HepG2 (cell line): ENCODE measurements at places on chromosomes 1 and 21. TPM values are rescaled to one million over a fixed set of nuclear protein-coding genes. Genes with fewer than 3 reads are reported as not detected.

DNA sequence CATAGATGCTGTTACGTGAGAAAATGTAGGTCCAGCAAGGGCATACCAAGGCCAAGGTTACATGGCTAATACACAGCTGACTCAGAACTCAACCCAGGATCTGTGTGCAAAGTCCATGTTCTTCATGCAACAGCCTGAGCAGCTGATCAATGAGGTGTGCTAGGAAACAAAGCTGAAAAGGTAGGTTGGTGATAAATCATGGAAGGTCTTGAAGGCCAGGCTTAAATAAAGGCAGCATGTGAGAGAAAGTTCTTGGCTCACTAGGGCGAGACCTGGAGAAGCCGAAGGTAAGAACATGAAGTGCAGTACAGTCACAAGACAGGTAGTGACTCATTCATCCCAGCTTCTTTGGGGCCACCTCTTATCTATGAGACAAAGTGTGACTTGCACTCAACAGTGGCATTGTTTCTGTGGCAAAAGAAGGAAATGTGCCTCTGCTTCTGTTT is 33.4 kb downstream of the TLR5 start:
- no peaks in the 10 kb centered on the region for H3K36me3 ChIP-seq
- DNase-seq, result peak; percentile 74
- peaks cover 1% of the 10 kb centered on the region; the same call in 1 of the 2 replicates for H3K27me3 ChIP-seq
- no peak overlapping the region for H3K27ac ChIP-seq
- H3K4me3 ChIP-seq, result no peak overlapping the region
- H3K4me1 ChIP-seq, result peaks cover 21% of the 10 kb centered on the region

DNA sequence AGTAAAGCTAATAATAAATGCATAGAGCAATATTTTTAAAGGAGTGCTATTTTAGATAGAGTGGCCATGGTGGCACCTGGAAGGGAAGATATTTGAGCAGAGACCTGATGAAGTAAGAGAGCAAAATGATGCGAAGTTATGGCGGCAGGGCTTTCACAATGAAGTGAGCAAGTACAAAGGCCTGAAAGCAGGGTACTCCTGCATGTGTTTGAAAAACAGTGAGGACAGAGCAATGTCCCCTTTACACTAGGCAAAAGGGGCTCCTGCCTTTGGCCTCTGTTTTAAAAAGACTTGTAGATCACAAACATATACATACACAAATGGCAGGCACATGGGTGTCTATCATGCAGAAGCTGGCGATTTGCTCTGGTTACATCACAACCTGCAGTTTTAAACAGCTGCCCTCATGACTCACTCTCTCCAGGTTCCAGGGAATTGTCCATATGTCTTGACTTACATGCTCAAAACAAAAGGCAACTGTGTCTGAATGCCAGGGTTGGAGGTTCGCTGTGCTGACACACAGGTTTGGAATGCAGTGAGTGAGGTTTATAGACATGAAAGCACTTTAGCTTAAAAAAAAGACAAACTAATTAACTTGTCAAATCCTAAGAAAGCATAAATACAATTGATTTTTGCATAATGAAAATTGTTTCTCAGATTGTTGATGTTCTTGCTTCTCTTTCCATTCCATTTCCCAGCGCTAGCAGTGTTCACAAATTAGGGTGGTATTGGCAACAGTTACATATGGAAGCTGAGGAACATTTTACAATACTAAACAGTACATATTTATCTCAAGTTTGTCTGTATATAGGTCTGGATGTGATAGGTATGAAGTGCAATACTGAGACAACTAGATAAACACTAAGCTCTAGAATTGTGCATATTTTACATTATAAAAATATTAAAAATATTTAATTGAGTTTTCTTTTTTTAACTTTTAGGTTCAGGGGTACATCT is 313.9 kb downstream of the BARHL2 start:
- peaks cover 16% of the 10 kb centered on the region for H3K4me1 ChIP-seq
- peak; percentile 89 for DNase-seq
- H3K27ac ChIP-seq, result no peak overlapping the region
- no peak overlapping the region for H3K4me3 ChIP-seq
- H3K36me3 ChIP-seq, result no peaks in the 10 kb centered on the region
- H3K27me3 ChIP-seq, result no peaks in the 10 kb centered on the region

GRCh38 chr1:151905070-151905442 is 4.3 kb downstream of the THEM4 start:
- no peak overlapping the region for H3K27ac ChIP-seq
- H3K36me3 ChIP-seq, result no peaks in the 10 kb centered on the region
- no peak overlapping the region for H3K4me3 ChIP-seq
- no peaks in the 10 kb centered on the region for H3K27me3 ChIP-seq

FCRL4 gene
- total RNA-seq, result not detected in 2 replicates

FMO3 gene
- total RNA-seq, result not detected in 2 replicates

DNA sequence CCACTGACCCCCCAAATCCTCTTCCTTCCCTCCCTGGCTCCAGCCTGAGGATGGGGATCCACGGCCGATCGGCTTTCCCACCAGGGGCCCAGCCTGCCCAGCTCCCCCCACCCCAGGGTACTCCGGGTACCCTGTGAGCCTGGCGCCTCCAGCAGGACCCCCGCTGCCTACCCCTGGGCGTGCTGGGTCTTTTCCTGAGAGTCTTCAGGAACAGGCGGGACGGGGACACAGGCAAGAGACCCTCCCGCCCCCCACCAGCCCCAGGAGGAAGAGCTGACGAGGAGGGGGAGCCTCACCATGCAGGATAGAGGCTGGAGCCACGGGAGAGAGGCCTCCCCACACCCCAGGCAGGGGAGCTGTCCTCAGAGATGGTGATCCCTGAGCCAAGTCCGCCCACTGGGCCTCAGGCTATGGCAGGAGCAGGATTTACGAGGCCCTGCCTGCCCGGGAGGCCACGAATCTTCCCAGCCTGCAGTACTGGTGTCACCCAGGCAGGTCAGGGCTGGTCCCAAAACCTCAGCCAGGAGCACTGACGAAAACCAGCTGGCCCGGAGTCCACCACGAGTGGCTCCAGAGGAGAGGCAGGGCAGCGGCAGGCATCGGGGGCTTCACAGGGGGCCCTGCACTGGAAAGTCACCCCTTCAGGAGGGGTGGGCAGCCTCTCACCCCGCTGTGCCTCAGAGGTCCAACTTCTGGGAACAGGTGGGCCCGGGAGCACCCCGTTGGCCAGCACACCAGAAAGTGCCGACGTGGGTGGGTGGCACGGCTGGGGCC is 58.0 kb downstream of the MEGF6 start:
- no peak overlapping the region for H3K27ac ChIP-seq
- H3K4me3 ChIP-seq, result no peak overlapping the region
- H3K27me3 ChIP-seq, result peaks cover 65% of the 10 kb centered on the region; the same call in 2 of the 3 replicates
- no peaks in the 10 kb centered on the region for H3K4me1 ChIP-seq
- no peaks in the 10 kb centered on the region for H3K36me3 ChIP-seq

BRINP2 gene
- total RNA-seq, result 0.07 and 0.20 TPM in 2 replicates

NBPF10 gene
- 0.36 and 0.49 TPM in 2 replicates for total RNA-seq

- H3K4me1 ChIP-seq, result peaks cover 16% of the 10 kb centered on the region
- no peak overlapping the region for H3K27ac ChIP-seq
- no peak for DNase-seq
- H3K4me3 ChIP-seq, result no peak overlapping the region
- H3K36me3 ChIP-seq, result no peaks in the 10 kb centered on the region
- no peaks in the 10 kb centered on the region for H3K27me3 ChIP-seq
These were observed 692.2 kb downstream of the USP25 start for GRCh38 chr21:16421965-16422364.

DNA sequence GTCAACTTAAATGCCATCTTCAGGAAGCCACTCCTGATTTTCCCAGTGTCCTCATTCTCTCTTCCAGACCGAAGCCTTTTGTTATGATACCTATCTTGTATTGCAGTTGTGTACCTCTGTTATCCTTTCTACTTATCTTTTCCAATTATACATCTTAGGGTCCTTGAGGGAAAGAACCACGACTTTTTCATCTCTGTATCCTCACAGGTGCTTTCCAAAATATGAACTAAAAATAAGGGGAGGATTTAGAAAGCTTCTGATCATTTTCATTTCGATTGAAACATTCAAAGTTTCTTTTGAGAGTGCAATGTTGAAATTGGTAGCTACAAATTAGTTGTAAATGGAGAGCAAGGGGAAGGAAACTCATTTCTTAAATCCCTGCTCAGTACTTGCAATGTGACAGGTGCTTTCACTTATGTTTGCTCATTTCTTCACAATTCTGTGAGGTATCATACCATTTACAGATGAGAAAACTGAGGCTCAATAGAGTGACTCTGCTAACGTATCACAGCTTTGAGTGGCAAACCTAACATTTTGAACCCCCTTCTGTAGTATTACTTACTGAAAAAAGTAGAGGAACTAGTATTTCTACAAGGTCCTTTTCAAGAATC is 24.2 kb downstream of the SLC19A2 start:
- H3K36me3 ChIP-seq, result peaks cover 4% of the 10 kb centered on the region
- peaks cover 8% of the 10 kb centered on the region; the same call in 1 of the 2 replicates for H3K4me1 ChIP-seq
- no peak overlapping the region for H3K4me3 ChIP-seq
- DNase-seq, result no peak
- H3K27ac ChIP-seq, result no peak overlapping the region

DNA sequence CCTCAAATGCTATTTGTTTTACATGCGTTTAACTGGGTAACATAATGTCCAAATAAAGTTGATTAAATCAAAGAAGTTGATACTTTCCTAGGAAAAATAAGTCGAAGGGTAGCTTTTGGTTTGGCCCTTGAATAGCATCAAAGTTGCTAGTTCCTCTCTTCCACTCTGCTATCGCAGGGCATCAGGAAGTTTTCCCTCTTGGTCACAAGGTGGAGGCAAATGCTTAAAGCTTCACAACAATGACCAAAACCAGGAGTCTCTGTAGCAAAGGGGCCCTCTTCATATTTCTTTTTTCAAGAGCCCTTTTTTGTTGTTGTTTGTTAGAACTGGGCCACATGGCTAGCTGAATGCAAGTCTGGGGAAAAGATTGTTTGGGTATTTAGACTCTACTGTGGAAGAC is 668.4 kb downstream of the KCNT2 start:
- no peaks in the 10 kb centered on the region for H3K4me1 ChIP-seq
- no peaks in the 10 kb centered on the region for H3K27me3 ChIP-seq
- no peaks in the 10 kb centered on the region for H3K36me3 ChIP-seq
- no peak for DNase-seq

NTMT2 gene
- total RNA-seq, result not detected in 2 replicates

GRCh38 chr1:46364612-46365011 is 24.0 kb downstream of the NSUN4 start:
- H3K4me1 ChIP-seq, result peaks cover 11% of the 10 kb centered on the region
- no peak overlapping the region for H3K4me3 ChIP-seq
- no peak overlapping the region for H3K27ac ChIP-seq
- H3K27me3 ChIP-seq, result no peaks in the 10 kb centered on the region

DNA sequence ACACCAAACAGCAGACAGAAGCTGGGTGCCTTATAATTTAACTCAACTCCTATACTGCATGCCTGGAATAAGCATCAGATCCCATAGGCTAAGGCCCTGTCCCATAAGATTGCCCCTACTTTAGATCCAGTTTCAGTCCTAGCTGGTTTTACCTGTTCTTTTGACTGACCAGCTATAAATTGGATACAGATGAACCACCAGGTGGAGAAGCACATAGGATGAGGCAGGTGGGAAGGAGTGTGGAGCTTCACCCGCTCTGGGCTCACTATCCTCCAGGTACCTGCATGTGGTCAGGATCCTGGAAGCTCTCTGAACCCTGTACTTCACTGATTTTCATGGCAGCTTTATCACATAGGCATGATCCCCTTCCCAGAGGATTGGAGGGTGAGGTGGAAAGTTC is 51.3 kb downstream of the MAST2 start:
- DNase-seq, result peak; percentile 23
- H3K4me3 ChIP-seq, result no peak overlapping the region
- peak overlapping the region; percentile 14 for H3K27ac ChIP-seq
- no peaks in the 10 kb centered on the region for H3K36me3 ChIP-seq

GRCh38 chr1:224831501-224831900 is 98.0 kb upstream of the DNAH14 start:
- no peaks in the 10 kb centered on the region for H3K4me1 ChIP-seq
- no peak overlapping the region for H3K27ac ChIP-seq
- DNase-seq, result no peak
- H3K4me3 ChIP-seq, result no peak overlapping the region
- no peaks in the 10 kb centered on the region for H3K27me3 ChIP-seq
- no peaks in the 10 kb centered on the region for H3K36me3 ChIP-seq

GRCh38 chr1:24708938-24709337 is 36.3 kb upstream of the CLIC4 start:
- H3K27ac ChIP-seq, result no peak overlapping the region
- no peaks in the 10 kb centered on the region for H3K27me3 ChIP-seq
- H3K4me1 ChIP-seq, result peaks cover 61% of the 10 kb centered on the region
- no peaks in the 10 kb centered on the region for H3K36me3 ChIP-seq
- DNase-seq, result no peak

DNA sequence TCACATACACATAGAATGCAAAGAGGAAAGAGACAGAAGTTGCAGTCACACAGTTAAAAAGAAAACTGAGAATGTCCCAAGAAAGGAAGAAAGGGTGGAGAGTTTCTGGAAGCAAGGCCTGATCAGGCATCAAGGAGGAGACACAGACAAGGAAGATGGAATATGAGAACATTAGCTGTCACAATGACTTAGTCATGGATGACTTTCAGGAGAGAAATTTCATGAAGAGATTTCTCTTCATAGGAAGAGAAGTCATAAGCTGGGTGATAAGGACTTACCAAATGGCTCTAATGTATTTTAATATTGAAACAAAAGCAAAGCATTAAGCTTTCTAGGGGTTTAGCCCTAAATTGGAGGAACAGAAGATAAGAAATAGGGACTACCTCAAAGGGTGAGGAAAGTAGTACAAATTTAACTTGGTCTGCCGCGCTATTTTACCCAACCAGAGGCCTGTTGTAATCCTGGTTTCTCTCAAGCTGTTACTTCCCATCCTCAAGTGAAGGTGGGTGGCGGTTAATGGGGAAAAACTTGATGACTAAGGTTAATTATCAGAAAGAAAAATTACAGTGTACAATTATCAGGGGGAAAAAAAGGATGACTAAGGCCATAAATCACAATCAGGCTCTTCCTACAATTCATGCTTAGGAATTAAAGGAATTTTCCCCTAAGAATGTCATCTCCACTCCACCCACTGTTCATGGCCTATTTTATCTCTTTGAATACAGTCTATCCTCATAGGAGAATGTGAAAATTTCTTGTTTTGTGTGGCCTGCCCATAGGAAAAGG is 93.9 kb upstream of the ADGRL2 start:
- no peak for DNase-seq
- H3K36me3 ChIP-seq, result no peaks in the 10 kb centered on the region
- H3K4me1 ChIP-seq, result peaks cover 14% of the 10 kb centered on the region
- no peaks in the 10 kb centered on the region for H3K27me3 ChIP-seq
- no peak overlapping the region for H3K27ac ChIP-seq

- peaks cover 81% of the 10 kb centered on the region for H3K4me1 ChIP-seq
- H3K27ac ChIP-seq, result no peak overlapping the region
These were observed 63.6 kb upstream of the ERRFI1 start for GRCh38 chr1:8089535-8090228.
